ENCODE measurements at places on chromosomes 4 and X.

GRCh38 chr4:171674781-171675180 lies 138.4 kb upstream of the GALNTL6 start:
- no peak for DNase-seq

GRCh38 chrX:153423652-153424051 lies 12.4 kb downstream of the ZFP92 start:
- DNase-seq = peak; percentile 55

GRCh38 chr4:10108391-10108790 lies 8.2 kb downstream of the WDR1 start:
- no peak for DNase-seq

DNA sequence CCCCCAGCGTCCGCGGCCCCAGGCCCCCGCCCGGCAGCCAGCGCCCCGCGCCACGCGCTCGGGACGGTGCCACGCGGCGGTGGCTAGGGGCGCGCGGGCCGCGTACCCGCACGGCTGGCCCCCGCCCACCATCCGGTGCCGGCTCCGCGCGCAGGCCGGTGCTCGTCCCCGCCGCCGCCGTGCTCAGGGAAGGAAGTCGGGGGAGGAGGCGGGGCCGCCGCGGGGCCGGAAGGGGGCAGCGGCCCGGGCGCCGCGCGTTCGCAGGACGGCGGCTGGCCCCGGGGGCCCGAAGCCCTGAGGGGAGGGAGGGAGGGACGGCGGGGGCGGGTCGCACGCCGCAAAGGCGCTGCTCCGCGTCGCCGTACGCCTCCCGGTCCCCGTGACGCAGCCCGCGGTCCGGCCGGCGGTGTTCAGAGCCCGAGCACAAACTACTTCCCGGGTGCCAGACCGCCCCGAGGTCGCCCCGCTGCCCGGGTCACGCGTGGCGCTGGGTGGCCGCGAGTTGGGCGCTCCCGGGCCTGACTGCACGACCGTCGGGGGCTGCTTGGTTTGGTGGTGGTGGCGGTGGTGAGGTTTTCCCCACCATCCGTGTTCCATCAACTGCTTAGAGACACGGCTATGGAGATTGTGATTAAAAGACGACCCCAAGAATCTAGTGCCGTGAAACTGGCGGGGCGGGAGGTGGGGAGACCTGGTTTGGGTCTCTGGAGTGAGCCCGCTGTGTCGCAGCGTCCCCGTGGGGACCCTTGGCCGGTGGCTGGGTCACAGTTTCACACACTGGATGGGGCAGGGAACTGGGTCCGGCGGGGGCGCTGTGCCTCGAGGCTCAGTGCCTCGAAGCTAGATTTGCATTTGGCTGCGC lies at the start of gene DCTD:
Gene DCTD, minus strand, starts transcription at position 205 of the 862 bp plus-strand sequence. CDS start 1,818 bp downstream, outside the sequence.
- DNase-seq = peak; percentile 56

- DNase-seq = no peak
Observed at GRCh38 chr4:176653401-176654220, 139.1 kb downstream of the VEGFC start.

GRCh38 chr4:138869631-138870030 lies 145.9 kb upstream of the NOCT start:
- DNase-seq = no peak

GRCh38 chrX:6738518-6739470 lies 203.9 kb upstream of the VCX3A start:
- DNase-seq = no peak

GRCh38 chr4:25654971-25655963 lies at the start of gene SLC34A2:
TSS of gene SLC34A2 (plus strand) at chr4:25655851. CDS start at chr4:25662501, 6,650 bp downstream.
- no peak for DNase-seq

GRCh38 chrX:139945075-139945474 lies 12.2 kb upstream of the ATP11C start:
- no peak for DNase-seq

DNA sequence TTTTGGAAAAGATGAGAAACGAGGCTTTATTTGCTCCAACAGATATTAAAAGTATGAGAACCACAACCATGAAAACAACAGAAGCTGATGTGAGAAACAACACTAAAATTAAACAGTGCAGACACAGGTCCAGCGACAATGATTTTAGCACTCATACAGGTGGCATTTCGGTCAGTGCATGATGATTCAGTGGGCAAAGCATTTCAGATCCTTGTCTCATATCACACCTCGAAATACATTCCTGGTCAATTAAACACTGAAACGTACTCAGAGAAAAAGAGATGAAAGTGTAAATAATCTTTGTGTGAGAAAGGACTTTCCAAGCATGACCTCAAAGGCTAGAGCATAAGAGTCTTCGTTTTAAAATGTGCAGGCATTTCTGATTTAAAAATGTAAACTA lies 85.2 kb downstream of the ACOX3 start:
- peak; percentile 11 for DNase-seq

DNA sequence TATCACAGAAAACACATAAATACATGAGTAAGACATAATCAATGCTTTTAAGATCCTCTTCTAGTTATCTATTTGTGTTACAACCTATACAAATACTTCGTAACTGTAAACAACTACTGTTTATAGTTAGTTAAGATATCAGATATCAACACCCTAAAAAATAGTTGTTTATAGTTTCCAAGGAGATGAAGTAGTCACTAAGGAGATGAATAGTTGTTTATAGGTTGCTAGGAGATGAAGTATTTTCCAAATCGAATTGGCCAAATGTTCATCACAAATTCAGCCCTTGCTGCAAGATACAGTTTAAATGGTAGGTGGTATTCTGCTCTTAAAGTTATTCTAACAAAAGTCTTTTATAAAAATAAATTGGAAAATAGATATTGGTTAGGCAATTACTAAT lies 618.2 kb upstream of the PCDH10 start:
- DNase-seq = no peak

- no peak for DNase-seq
Observed at GRCh38 chr4:57265831-57266582, 155.8 kb upstream of the IGFBP7 start.

- DNase-seq = no peak
Observed at GRCh38 chr4:123405267-123405865, 8.8 kb downstream of the SPRY1 start.

DNA sequence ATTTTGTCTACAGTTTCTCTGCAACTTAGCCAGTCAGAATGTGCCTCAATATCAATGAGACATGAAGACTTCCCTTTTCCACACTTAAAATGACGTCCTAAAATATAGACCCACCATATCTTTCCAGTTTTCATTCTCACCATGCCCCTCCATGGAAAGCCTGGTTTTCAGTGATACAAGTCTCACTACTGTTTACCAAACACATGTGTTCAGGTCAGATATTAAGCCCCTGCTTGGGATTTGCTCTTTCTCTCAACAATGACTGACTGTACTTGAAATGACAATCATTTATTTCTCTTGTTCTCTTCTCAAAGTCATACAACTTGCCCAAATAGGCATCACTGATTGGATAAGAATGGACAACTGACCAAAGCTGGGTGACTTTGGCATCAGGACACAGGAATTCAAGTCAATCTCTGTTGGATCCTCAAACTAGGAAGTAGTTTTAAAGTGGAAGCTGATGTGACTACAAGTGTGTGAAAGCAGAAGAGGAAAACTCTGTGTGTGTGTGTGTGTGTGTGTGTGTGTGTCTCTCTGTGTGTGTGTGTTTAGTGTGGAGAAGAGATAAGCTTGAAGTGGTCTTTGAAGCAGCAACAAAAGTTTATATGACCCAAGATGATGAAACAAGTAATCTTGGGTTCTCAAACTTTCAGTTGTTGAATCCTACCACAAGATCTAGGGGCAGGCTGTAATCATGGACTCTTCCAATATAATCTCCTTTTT lies 217.4 kb upstream of the FGF13 start:
- no peak for DNase-seq

- DNase-seq = no peak
Observed at GRCh38 chr4:147674073-147674472, 9.9 kb downstream of the PRMT9 start.

GRCh38 chr4:16104520-16104919 lies 20.7 kb upstream of the PROM1 start:
- DNase-seq = no peak

DNA sequence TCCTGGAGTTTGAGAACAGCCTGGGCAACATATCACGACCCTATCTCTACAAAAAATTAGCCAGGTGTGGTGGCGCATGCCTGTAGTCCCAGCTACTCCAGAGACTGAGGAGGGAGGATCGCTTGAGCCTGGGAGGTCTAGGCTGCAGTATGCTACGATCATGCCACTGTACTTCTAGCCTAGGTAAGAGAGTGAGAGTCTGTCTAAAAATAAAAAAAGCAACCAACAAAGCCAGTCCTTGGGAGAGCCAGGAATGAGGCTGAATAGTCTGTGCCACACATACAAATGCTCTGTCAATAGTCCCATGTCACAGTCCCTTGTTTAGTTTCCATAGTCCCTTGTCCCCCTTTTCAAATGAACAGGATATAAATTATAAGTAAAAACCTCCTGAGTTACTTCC lies 19.3 kb upstream of the PRSS48 start:
- DNase-seq = no peak

DNA sequence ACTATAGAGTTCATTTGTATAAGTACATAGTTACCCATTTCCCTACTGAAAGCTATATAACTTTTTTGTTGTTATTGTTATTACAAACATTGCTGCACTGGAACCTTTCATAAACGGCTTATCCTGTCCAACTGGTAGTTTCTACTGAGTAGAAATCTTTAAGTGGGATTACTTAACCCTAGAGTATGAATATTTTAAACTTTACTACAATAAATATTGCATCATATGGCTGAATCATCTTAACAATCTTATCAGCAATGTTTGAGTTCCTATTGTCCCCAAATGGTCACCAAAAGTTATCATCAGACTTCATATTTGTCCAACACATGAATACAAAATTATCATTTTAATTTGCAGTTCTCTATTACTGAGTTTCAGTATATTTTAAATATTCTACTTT lies 40.5 kb downstream of the LCORL start:
- peak; percentile 26 for DNase-seq

DNA sequence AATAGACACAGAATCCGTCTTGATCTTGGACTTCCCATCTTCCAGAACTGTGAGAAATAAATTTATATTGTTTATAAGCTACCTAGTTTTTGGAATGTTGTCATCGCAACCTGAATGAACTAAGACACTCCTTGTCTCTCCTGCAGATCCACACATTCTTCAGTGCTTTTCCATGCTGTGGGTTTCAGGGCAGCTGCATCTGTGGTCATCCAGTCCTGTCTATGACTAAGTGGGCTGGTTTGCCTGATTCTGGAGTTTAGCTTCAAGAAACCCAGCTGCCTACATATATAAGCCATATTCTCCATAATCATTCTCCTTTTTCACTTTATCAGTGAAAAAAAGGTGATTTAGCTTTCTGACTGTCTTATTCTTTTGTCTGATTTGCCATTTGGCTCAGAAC lies 170.3 kb upstream of the KIT start:
- DNase-seq = no peak

- no peak for DNase-seq
Observed at GRCh38 chr4:151908201-151908600, 147.4 kb upstream of the GATB start.

- peak; percentile 37 for DNase-seq
Observed at GRCh38 chrX:154714925-154715324, 36.0 kb downstream of the GAB3 start.

- DNase-seq = no peak
Observed at GRCh38 chrX:152445926-152446325, 5.2 kb downstream of the GABRA3 start.

DNA sequence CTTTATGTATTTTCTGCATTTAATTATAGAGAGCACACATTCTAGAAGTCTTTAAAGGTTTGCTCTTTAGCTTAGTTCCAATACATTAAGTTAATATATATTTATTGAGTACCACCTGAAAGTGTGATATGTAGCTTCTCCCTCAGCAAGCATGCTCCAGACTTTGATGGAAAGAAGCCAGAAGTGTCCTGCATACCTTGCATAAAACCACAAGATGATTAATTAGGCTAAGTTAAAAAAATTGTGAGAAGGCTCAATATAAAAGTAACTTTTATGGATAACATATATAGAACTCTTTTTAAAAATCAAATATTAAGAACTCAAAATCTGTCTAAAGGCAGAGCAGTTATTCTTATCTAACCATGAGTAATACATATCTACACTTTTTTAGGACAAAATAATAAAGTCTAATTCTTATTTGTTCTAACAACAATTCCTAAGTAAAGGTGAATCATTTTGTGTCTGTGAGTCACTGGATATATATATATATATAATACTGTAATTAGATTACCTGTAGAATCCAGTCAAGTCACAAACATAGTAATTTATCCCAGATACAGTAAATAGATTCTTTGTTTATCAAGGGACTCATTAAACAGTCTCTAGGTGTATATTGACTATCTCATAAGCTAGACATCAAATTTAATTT lies 51.2 kb downstream of the INTS12 start:
- peak; percentile 9 for DNase-seq

DNA sequence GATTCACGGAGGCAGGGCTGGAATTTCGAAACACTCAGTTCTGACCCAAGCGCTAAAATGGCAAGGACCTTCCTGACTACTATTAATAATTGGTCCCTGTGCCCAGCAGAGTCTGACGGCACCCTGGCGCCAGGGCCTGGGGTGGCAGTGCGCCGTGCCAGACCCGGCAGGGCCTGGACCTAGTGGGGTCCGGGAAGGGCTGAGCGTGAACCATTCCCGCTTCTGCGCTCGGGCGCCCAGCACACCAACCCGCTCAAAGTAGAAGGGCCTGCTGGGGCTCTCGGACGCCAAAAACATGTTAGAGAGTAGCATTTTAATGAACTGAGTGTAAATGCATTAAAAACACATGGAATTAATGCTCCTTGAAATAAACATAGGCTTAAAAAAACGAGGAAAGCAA lies 346.7 kb upstream of the SFRP2 start:
- DNase-seq = no peak
